ENCODE measurements at places on chromosomes 3 and 15.

DNA sequence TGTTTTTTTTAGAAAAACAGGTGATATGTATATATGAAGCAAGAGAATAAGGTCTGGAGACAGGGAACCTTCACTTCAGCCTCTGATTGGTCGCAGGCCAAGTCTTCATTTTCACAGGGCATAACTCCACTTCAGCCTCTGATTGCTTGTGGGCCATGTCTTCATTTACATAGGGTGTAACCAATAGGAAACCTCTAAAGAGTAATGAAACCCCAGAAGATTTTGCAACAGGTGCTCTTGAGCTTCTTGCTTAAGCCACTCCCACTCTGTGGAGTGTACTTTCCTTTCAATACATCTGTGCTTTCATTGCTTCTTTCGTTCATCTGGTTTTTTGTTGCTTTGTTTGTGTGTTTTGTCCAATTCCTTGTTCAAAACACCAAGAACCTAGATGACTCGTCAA, 22.6 kb upstream of the SCG3 start:
- no peak for DNase-seq

DNA sequence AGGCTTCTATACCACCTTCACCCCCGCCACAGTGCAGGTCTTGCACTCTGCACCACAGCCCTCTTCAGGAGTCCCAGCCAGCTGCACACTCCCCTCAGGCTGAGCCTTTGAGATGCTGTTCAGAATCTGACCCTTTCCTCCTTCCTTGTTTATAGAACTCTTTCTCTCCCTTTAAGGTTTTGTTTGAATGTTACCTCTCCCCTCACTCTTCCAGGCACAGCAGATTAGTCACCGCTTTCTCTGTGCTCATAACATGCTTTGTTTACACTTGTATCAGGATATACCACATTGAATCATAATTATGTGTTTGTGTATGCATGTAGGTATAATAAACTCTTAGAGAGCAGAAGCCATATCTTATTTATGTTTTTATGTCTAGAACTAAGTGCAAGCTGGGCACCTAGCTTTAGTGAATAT, 168.4 kb upstream of the BCL6 start:
- no peak for DNase-seq

- no peak for DNase-seq
Measured at GRCh38 chr15:22951381-22952280, 28.5 kb downstream of the CYFIP1 start.

- no peak for DNase-seq
Measured at GRCh38 chr3:171199473-171199829, 172.9 kb upstream of the SLC2A2 start.

DNA sequence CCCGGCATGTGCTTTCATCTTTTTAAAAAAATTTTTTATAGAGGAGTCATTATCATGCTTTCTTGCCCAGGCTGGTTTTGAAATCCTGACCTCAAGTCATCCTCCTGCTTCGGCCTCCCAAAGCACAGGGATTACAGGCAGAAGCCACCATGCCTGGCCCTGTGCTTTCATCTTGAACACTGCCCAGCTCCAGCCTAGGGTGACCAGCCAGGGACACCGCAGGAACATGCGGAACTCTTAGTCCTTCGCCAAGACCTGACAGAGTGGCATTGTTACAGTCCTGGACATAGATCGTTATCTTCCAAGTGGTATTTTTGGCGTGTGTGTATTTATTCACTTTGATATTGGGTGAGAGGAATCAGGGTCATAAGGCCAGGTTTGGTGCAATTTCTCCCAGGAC, 7.9 kb upstream of the FURIN start:
- no peak for DNase-seq

DNA sequence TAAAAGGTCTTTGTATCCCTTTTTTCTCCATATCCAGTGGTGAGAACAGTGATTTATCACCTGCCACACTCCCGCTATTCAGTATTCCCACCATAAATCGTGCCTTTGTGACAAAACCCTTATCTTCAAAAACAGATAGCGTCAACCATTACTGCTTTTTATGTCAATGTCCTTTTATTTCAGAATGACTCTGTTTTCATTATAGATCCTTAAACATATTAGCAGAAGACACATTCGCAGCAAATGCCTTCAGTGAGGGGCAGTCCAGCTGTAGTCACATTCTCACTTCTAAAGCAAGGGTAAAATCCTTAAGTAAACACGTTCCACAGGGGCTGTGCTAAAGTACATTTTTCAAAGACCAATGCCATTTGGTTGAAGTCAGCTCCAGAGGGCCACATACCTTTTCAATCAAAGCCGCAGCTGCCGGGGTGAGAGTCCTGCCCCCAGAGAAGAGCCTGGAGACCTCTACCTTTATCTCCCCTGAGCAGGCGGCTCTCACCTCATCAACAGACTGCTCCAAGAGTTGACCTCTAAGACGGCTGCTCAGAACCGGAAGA, 53.4 kb downstream of the PDZRN3 start:
- no peak for DNase-seq

GRCh38 chr3:61910732-61911131, 349.4 kb downstream of the PTPRG start:
- DNase-seq, result no peak

DNA sequence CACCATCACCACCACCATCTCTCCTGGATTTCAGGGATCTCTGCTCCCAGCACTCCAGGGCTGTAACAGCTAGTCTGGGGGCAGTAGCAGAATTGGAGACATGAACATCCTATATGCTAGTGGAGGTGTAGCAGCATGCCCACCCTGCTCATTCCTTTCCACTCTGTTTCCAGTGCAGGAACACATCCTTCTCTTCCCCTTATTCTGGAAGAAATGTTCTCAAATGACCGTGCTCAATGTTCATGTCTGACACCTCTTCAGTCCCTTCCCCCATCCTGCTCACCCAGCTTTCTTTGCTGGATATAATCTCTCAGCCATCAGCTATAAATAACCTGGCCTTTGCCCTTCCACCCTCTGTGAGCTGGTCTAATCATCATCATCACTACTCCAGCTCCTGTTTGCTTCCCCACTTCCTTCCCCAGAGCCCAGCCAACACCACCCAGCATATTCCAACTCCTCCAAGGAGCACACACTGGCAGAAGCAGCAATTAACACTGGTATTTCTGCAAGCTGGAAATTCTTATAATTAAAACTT, 31.1 kb downstream of the DCLK3 start:
- DNase-seq, result no peak

- DNase-seq, result no peak
Measured at GRCh38 chr15:51878446-51879386, 49.3 kb downstream of the TMOD3 start.

GRCh38 chr3:70811880-70812279, 499.4 kb upstream of the MDFIC2 start:
- DNase-seq, result no peak

- no peak for DNase-seq
Measured at GRCh38 chr3:151460774-151461450, at the start of gene IGSF10. TSS of gene IGSF10 (minus strand) at chr3:151461061. CDS start at chr3:151458709, 2,352 bp downstream.

DNA sequence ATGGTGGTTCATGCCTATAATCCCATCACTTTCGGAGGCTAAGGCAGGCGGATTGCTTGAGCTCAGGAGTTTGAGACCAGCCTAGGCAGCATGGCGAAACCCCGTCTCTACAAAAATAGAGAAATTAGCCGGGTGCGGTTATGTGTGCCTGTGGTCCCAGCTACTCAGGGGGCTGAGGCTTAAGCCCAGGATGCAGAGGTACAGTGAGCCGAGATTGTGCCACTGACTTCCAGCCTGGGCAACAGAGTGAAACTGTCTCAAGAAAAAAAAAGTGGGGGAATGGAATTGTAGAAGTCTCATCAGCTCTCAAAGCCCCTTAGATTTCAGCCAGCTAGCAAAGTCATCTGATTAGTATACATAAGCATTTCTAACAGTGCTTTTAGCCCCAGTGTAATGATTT, 33.2 kb downstream of the TIPARP start:
- no peak for DNase-seq

DNA sequence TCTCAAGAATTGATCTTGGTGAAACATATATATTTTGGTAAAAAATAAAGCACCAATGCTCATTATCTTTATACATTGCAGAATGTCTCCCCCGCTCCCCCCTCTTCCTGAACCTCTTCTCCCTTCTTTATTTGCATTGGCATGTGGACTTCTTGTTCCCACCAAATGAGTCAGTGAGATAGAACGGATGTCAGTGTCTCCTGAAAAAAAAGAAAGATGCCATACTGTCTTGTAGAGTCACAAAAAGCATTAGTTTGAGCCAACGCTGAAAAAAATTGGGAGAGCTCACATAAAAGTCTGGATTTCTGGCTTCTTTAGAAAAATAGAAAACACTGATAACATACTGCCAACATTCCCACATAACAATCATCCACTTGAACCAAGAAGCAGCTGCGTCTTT, 32.0 kb upstream of the STXBP5L start:
- no peak for DNase-seq
